Stimulated activated CD4-positive, alpha-beta T cell treated with anti-CD3 and anti-CD28 coated beads, Interleukin-1b, Interleukin-23, amount 100 ng/mL, for 1 hour (primary cell): ENCODE measurements at places on chromosomes 2 and 18.

- DNase-seq: no peak
Measured at GRCh38 chr2:168231609-168232241, 15.7 kb downstream of the STK39 start.

- no peak for DNase-seq
Measured at GRCh38 chr2:20223407-20224163, 1.3 kb downstream of the SDC1 start.

DNA sequence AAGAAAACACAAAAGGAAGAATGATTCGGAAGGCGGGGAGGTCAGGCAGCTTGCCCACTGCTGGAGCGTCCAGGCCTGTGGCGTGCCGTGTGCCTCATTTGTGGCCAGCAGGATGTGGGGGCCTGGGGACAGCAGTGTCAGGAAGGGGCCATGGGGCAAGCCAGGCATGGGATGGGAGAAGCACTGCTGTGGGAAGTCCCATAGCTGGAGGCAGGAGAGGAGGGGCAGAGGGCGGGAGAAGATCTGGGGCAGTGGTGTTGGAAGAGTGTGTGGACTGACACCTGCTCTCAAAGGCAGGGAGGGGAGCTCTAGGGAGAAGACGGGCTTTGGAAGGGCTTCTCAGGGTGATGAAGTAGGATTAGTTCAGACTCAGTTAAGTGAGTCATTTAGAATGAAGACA is 133.7 kb downstream of the ACOXL start:
- no peak for DNase-seq

- no peak for DNase-seq
Measured at GRCh38 chr2:9167718-9168657, 38.6 kb upstream of the ASAP2 start.
